ENCODE measurements at places on chromosomes 5 and 9.

- DNase-seq, result no peak
These were observed 98.9 kb downstream of the ACTL7B start for GRCh38 chr9:108756746-108757490.

DNA sequence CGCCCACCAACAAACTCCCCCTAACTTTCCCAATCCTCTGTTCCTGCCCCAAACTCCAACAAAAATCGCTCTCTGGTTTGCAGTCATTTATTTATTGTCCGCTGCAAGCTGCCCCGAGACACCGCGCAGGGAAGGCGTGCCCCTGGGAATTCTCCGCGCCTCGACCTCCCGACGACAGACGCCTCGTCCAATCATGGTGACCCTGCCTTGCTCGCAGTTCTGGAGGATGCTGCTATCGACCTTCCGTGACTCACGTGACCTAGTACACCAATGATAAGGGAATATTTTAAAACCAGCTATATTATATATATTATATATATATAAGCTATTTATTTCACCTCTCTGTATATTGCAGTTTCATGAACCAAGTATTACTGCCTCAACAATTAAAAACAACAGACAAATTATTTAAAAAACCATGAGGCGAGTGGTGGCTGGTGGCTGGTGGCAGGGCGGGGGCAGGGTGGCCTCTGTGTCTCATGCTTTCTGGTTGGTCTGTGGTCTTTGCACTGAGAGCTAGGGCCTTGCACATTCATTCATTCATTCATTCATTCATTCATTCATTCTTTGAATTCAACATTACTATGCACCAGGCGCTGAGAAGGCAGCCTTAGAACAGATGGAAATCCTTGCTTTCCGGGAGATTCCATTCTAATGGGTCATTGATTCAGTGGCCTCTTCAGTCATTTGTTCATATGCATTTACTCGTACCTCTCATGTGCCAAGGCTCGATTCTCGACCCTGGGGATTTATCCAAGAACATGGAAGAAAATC, 37.9 kb downstream of the FGF18 start:
- no peak for DNase-seq

DNA sequence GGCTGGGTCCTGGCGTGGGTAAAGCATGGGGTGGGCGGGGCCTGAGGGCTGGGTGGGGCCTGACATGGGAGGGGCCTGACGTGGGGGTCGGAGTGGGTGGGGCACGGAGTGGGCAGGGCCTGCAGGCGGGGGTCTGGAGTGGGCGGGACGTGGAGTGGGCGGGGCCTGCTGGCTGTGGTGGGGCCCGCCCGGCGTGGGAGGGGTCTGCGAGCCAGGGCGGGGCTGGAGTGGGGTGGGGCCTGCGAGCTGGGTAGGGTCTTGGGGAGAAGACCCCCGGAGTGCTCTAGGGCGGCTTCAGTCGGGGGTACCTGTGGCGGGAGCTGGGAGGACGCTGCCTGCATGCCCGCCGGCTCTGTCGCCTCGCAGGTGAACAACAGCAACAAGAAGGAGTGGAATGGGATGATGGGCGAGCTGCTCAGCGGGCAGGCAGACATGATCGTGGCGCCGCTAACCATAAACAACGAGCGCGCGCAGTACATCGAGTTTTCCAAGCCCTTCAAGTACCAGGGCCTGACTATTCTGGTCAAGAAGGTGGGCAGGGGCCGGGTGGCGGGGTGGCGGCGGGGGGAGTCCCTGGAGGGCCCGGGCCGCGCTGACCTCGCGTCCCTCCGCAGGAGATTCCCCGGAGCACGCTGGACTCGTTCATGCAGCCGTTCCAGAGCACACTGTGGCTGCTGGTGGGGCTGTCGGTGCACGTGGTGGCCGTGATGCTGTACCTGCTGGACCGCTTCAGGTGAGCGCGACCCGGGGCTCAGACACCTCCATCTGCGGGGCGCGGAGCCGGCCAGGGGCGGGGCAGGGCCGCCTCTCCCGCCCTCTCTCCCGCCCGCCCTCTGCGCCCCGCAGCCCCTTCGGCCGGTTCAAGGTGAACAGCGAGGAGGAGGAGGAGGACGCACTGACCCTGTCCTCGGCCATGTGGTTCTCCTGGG, 8.0 kb downstream of the LRRC26 start:
- DNase-seq, result no peak

DNA sequence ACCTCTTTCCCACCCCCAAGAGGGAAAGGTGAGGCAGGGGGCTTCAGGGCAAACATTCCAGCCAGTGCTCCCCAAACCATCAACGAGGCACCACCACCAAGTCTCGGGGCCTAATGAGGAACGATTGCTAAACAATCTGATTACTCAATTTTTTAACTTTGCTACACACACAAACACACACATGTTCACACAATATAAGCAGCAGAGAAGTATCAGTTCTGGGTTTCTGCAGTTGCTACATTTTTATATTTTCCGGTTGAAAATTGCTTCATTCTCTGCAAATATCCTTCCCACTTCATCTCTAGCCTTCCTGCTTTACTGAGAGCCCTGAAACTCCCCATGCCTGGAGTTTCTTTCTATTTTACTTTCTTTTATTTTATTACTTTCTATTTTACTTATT, 60.2 kb downstream of the FEM1C start:
- DNase-seq, result no peak

DNA sequence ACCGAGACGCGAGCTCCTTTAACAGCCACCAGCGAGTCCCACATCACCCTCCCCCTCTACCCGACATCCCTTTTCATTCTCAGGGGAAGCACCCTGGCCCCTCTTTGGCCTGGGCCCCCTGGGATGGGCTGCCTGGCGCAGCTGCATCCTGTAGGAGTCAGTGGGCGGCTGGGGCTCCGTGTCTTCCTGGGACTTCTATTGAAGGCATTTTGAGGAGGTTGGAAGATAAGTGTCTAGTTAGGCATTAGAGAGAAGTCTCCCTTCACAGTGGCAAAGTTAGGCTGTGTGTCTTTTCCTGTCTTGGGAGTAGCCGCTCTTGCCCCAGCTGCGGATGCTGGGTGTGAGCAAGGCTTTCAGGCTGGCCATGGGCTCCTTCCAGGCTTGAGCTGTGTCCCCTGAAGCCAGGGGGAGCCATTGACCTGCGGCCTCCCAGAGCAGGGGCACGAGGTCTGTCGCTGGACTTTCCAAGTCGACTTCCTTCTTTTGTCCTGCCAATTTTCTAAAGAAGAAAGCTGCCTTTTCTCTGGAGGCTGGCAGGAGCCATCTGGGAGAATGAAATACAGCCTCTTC, 18.6 kb upstream of the NKD2 start:
- no peak for DNase-seq

DNA sequence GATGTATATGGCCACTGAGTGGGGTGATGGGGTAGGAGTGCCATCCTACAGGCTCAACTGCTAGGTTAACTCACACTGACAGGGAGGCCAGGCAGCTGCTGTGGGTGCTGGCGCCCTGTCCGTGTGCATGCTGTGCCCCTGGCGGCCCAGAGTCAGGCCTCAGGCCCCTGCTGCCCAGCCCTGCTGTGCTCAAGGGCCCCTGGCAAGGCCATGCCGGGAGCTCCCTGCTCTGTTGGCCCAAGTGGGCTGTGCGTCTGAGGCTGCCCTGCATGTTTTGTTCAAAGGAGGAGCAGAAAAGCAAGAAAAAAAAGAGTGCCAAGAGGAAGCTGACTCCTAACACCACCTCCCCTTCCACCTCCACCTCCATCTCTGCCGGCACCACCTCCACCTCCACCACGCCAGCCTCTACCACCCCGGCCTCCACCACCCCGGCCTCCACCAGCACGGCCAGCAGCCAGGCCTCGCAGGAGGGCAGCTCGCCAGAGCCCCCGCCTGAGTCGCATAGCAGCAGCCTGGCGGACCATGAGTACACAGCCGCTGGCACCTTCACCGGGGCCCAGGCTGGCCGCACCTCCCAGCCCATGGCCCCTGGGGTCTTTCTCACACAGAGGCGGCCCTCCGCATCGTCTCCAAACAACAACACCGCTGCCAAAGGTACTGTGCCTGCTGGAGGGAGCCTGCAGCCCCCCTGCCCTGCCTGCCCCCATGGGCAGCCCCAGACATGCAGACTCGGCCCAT, 100.1 kb downstream of the PHF2 start:
- no peak for DNase-seq

GRCh38 chr5:115243412-115243811, 19.3 kb downstream of the PGGT1B start:
- no peak for DNase-seq

DNA sequence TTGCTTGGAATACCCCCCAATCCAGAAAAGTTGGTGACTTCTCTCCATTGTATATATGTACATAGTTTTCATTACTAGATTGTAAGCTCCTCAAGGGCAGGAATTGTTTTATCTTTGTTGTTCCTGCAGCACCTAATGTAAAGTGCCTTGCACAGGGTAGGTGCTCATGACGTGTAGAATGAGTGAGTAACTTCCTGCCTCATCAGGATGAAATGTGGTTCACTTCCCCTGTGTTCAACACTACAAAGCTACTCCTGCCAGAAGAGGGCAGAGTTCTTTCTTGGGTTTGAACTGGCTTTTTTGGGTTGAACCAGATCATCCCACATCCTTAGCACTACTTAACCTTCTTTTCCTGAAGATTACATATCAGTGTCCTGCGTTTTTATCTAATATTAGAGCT, 23.9 kb downstream of the GTF3C4 start:
- DNase-seq, result no peak

DNA sequence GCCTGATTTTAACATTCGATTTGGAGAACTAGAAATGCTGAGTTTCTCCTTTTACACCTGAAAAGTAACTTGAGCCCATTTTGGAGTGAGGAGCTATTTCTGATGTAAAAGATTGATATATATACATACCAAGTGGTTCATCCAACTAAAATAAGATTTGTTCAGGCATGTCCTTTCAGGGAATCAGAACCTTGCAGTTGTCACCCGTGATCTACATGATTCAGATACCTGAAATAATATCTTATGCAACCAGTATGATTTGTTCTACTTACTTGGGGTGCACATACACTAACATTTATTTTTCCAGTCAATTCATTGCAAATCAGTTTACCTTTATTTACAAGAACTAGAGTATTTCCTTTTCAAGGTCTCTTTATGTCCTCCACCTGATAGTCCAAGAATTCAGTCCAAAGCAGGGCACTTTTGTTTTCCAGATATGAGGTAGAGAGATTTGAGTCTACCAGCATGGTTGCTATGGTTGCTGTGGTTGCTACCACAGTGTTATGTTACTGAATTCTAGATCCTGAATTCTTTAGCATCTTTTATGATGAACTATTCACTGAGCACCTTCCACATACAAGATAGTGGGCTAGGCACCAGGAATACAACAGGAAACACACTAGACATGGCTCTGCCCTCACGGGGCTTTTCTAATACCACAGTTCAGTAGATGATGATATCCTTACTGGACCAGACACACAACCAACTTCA, 49.3 kb downstream of the CCL28 start:
- DNase-seq, result no peak

- no peak for DNase-seq
These were observed 117.0 kb downstream of the SSBP2 start for GRCh38 chr5:81633891-81634290.

DNA sequence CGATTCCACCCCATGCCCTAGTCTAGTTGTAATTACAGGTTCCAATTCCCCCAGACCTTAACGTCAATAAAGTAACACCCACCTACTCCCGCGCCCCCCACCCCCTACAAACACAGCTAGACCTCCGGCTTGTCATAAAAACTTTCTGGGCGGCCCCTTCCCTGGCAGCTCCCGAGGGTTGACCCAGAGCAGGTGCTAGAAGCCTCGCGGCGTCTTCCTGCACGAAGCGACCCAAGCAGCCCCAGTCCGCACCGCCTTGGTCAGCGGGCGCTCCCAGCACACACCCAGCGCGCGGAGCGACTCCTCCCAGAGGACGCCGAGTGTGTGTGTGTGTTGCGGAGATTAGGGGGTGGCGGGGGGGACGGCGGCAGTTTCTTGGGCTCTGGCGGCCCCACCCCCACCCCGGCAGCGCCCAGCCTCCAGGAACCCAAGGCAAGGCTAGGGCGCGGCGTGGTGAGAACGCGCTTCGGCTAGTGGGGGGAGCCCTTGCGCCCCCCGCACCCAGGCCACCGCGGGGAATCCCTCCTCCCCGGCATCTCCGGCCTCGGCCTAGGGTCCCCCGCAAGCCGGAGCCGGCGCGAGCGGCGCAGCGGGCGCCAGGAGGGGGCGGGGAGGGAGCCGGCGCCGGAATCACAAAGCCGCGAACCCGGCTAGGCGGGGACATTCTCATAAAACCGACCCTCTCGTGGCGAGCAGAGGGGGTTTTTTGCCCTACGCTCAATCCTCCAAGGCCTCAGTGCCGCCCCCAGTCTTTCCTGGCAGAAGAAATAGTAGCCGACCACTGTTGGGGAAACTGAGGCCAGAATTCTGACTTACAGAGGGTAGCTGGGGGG, 2.2 kb downstream of the PCDH1 start:
- DNase-seq, result no peak

DNA sequence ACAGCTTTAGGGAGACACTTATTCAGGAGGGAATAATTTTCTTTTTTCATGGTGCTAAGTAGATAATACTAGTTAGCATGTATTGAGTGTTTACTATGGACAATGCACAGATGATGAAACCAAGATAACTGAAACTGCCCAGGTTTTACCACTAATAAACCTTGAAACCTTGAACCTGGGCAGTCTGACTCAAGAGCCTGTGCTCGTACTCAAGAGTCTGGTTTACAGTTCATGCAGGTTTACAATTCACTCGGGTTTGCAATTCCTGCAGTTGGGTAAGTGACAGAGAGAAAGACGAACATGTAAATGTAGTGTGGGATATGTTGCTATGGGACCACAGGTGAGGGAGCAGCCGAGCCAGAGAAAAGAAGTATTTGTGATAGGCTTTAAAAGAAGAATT, 28.2 kb downstream of the NUP214 start:
- DNase-seq, result no peak

- no peak for DNase-seq
These were observed 7.8 kb downstream of the NOL6 start for GRCh38 chr9:33465596-33466564.

DNA sequence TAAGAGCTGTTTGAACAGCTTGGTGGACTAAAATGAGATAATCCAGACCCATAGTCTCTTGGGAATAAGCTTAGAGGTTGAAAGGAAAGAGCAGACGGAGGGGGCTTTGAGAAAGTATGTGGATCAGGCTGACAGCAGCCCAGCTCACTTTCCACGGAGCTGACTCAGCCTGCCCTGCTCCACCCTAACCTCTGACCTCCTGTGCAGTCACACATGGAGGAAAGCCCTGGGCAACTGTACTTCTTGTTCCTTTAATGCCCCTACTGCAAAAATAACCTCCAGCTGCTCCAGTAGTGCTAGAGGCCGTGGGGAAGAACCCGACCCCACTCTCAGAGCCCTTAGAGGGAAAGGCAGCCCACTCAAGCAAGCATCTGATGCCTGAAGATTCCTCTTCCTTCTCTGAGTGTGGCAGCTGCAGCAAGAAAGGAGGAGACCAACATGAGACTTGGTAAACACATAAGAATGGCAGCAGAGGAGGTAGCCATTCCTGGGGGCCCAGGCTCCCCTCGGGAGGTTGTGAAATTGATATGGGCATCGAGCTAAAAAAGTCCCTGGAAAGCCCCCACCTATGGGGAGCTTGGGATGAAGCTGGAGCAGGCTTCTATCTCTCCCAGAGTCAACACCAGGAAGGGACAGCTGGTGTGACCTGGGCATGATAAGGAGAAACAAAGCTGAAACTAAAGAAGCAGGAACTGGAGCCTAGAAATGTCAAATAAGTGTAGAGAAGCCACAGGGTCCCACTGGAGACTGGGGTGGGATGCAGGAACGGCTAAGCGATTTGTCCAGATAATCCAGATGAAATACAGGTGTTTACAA, 204.3 kb downstream of the PIK3R1 start:
- DNase-seq, result no peak
